Left lung (tissue), 14 donors: ENCODE measurements at places on chromosomes 2 and 18. TPM values are rescaled to one million over a fixed set of nuclear protein-coding genes. Genes with fewer than 3 reads are reported as not detected.

The MEP1B gene
- total RNA-seq, result not detected

The TRMT61B gene
- 13.5 TPM for total RNA-seq

The POTEC gene
- total RNA-seq, result not detected

The SRD5A2 gene
- 0.09 TPM for total RNA-seq

The GPR45 gene
- not detected for total RNA-seq

The DNAJC5G gene
- total RNA-seq, result not detected

The CCDC150 gene
- total RNA-seq, result 2.8 TPM

The CNRIP1 gene
- 20.1 TPM for total RNA-seq

The RBKS gene
- total RNA-seq, result 4.0 TPM

The PRKAG3 gene
- total RNA-seq, result not detected

The GPR17 gene
- total RNA-seq, result 0.24 TPM

The KCNJ3 gene
- total RNA-seq, result not detected

The PDE1A gene
- total RNA-seq, result 5.3 TPM

The CD8B2 gene
- not detected for total RNA-seq

The RAB27B gene
- 66.6 TPM for total RNA-seq

The TGFA gene
- total RNA-seq, result 15.6 TPM

The EGR4 gene
- not detected for total RNA-seq
